ENCODE measurements at places on chromosomes 1 and 21. TPM values are rescaled to one million over a fixed set of nuclear protein-coding genes. Genes with fewer than 3 reads are reported as not detected.
A peak's percentile ranks its signal among the peaks of the same experiment; 100 is the strongest.

GBP5 gene
- 0.23 TPM for total RNA-seq

- H3K27me3 ChIP-seq = no peaks in the 10 kb centered on the region
- no peak overlapping the region for H3K4me3 ChIP-seq
- no peaks in the 10 kb centered on the region for H3K36me3 ChIP-seq
- H3K27ac ChIP-seq = no peak overlapping the region
- DNase-seq = no peak
These were observed 155.9 kb upstream of the RUNX1 start for GRCh38 chr21:35204850-35205541.

KRTAP6-1 gene
- total RNA-seq = not detected

- H3K36me3 ChIP-seq = no peaks in the 10 kb centered on the region
- 0 out of 2 replicates have a peak, but pooled peaks cover 2% of the 10 kb centered on the region for H3K4me1 ChIP-seq
- no peak for DNase-seq
- H3K27me3 ChIP-seq = no peaks in the 10 kb centered on the region
These were observed 18.7 kb downstream of the ZSWIM5 start for GRCh38 chr1:45187725-45188124.

C1orf105 gene
- not detected for total RNA-seq

DNA sequence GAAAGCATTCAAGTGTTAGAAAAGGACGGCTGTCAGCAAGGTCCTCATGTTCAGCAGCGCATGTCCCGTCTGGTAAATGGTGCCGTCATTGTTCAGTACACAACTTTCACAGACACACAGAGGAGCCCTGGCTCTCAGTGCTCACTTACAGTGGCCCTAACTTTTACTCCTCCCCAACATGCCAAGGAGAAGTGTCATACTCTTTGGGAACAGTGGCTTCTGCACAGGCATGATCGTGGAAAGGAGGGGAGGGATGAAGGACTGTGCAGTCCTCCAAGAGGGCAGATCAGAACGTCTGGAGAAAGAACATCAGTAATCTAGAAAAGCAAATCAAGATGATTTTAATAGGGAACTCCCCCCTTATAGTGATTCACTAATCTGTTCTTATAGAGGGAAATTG lies 3.8 kb upstream of the GRHL3 start:
- no peaks in the 10 kb centered on the region for H3K36me3 ChIP-seq
- peaks cover 13% of the 10 kb centered on the region for H3K27me3 ChIP-seq
- DNase-seq = no peak
- H3K4me1 ChIP-seq = peaks cover 43% of the 10 kb centered on the region
- H3K4me3 ChIP-seq = no peak overlapping the region
- no peak overlapping the region for H3K27ac ChIP-seq

RHOU gene
- total RNA-seq = 5.8 TPM

DNA sequence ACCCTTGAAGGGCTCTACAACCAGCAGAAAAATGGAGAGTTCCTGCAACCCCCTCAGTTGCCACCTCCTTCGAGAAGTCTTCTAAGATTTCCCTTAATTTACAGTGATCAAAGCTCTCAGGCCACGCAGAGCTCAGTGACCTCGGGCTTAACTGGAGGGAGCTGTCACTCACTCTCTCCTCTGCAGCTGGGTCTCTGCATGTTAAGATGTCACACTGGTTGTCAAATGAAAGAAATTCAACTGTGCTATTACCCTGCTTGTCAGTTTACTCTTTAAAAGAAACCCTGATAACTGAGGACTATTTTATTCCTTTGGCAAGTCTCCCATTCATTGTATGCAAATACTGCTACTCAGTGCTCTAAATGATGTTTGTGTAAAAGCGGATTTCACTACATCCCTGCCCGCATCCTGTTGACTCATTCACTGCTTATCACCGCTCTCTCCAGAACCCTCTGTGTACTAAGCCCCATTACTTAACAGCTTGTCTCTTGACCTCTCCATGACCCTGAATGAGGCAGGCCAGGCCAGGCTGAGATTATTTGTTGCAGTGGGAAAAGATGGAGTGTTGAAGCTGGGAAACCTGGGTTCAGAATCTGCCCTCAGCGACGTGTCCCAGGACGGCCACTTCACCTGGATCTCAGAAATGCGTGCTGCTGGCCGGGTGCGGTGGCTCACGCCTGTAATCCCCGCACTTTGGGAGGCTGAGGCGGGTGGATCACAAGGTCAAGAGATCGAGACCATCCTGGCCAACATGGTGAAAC lies 13.7 kb downstream of the DHRS3 start:
- no peak overlapping the region for H3K27ac ChIP-seq
- peaks cover 50% of the 10 kb centered on the region for H3K4me1 ChIP-seq
- H3K36me3 ChIP-seq = peaks cover 24% of the 10 kb centered on the region

GRCh38 chr1:232481091-232481490 lies 148.8 kb downstream of the SIPA1L2 start:
- no peaks in the 10 kb centered on the region for H3K27me3 ChIP-seq
- no peaks in the 10 kb centered on the region for H3K4me1 ChIP-seq
- no peak for DNase-seq
- H3K27ac ChIP-seq = no peak overlapping the region
- no peaks in the 10 kb centered on the region for H3K36me3 ChIP-seq

- H3K27ac ChIP-seq = no peak overlapping the region
- no peaks in the 10 kb centered on the region for H3K4me1 ChIP-seq
- H3K36me3 ChIP-seq = no peaks in the 10 kb centered on the region
These were observed 14.0 kb upstream of the DISC1 start for GRCh38 chr1:231612393-231613089.

- peak overlapping the region; percentile 99 for H3K27ac ChIP-seq
- peak overlapping the region; percentile 92 for H3K4me3 ChIP-seq
- peaks cover 36% of the 10 kb centered on the region for H3K4me1 ChIP-seq
- H3K36me3 ChIP-seq = peaks cover 20% of the 10 kb centered on the region
These were observed 1.1 kb upstream of the PHTF1 start for GRCh38 chr1:113760102-113761080.

- no peak overlapping the region for H3K27ac ChIP-seq
- no peaks in the 10 kb centered on the region for H3K27me3 ChIP-seq
- H3K36me3 ChIP-seq = no peaks in the 10 kb centered on the region
- H3K4me3 ChIP-seq = no peak overlapping the region
These were observed 87.6 kb upstream of the RUNX1 start for GRCh38 chr21:35136586-35137219.

- no peak for DNase-seq
- H3K27me3 ChIP-seq = peaks cover 18% of the 10 kb centered on the region
- H3K36me3 ChIP-seq = peaks cover 4% of the 10 kb centered on the region
- no peak overlapping the region for H3K27ac ChIP-seq
These were observed 213.9 kb downstream of the TOMM20 start for GRCh38 chr1:234914606-234915290.

RNASEL gene
- 0.87 TPM for total RNA-seq

DNA sequence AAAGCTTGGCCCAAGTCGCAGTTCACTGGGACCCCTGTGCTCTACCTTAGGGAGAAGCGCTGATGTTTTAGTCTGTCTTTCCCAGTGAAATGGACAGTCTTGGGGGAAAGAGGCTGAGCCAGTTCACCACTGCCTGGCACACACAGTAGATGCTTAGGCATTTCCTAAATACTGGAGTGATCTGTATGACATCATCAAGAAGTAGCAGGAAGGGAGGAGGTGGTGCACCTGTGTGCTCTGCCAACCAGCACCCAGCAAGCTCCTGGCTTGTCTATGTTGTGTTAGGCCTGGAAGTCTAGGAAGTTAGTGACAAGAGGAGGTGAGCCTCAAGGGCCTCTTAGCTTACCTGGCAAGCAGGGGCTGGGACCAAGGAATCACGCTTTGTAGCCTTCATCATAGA lies 158.2 kb upstream of the NFIA start:
- H3K4me1 ChIP-seq = peaks cover 35% of the 10 kb centered on the region
- H3K27me3 ChIP-seq = no peaks in the 10 kb centered on the region
- no peak overlapping the region for H3K27ac ChIP-seq
- H3K36me3 ChIP-seq = no peaks in the 10 kb centered on the region
- H3K4me3 ChIP-seq = no peak overlapping the region
- DNase-seq = no peak

DNA sequence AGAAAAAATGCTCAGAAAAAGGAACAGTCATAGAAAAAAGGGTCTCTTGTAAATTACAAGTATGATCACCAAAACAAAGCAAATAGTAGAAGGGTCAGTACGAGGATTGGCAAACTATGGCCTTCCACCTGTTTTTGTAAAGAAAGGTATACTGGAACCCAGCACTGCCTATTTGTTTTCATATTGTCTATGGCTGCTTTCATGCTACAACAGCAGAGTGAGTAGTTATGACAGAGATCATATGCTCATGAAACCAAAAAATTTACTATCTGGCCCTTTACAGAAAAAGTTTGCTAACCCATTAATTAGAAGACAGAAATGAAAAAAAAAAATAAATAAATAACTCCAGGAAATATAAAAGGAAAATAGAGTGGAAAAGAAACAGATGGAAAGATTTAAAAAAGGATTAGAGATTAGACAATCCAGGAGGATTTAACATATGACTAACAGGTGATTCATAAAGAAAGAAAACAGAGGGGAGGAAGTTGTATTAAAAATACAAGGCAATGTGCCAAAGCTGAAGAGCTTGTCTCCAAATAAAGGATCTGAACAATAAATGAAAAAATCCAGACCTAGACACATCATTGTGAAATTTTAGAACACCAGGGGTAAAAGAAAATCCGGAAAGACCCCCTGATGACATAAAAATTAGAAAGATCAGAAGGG lies 108.5 kb upstream of the SERTAD4 start:
- no peak for DNase-seq
- H3K27ac ChIP-seq = no peak overlapping the region
- no peaks in the 10 kb centered on the region for H3K27me3 ChIP-seq

IFI44 gene
- total RNA-seq = not detected

CR1 gene
- total RNA-seq = 0.13 TPM

SMIM1 gene
- 10.2 TPM for total RNA-seq

DNA sequence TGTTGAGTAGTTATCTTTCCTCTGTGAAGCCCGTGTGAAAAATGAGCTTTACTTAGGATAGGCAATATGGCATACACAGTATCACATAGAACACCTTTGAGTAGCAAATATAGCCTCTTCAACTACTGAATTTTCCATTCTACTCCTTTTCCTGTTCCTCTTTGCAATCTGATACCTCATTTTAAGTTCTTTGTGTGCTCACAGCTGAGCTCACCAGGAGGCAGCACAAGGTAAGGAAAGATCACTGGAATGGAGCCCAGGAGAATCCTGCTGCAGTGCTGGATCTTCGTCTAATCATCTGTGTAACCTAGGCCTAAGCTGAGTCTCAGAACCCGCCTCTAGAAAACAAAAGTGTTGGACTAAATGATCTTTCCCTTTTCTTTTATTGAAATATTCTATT lies 171.0 kb downstream of the LRRC40 start:
- peaks cover 36% of the 10 kb centered on the region for H3K4me1 ChIP-seq
- peak; percentile 54 for DNase-seq
- H3K36me3 ChIP-seq = no peaks in the 10 kb centered on the region
- H3K27ac ChIP-seq = 0 out of 2 replicates have a peak overlapping the region, but pooled peaks have one; percentile 32
- H3K27me3 ChIP-seq = no peaks in the 10 kb centered on the region
- H3K4me3 ChIP-seq = peak overlapping the region; percentile 19

NEGR1 gene
- total RNA-seq = 2.9 TPM

DNA sequence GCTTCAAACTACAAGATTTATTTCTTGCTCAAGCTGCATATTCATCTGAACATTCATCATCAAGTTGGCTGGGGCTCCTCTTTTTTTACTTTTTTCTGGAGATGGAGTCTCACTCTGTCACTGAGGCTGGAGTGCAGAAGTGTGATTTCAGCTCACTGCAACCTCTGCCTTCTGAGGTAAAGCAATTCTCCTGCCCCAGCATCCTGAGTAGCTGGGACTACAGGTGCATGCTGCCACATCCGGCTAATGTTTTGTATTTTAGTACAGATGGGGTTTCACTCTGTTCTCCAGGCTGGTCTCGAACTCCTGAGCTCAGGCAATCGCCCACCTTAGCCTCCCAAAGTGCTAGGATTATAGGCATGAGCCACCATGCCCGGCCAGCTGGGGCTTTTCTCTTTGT lies 88.3 kb upstream of the C1orf105 start:
- no peaks in the 10 kb centered on the region for H3K27me3 ChIP-seq
- H3K4me1 ChIP-seq = no peaks in the 10 kb centered on the region
- no peak for DNase-seq
- H3K4me3 ChIP-seq = no peak overlapping the region

CD46 gene
- 138 TPM for total RNA-seq

ARMH1 gene
- total RNA-seq = 0.78 TPM

GRCh38 chr1:225914947-225915346 lies 9.1 kb downstream of the PYCR2 start:
- H3K27ac ChIP-seq = 0 out of 2 replicates have a peak overlapping the region, but pooled peaks have one; percentile 2
- peaks cover 9% of the 10 kb centered on the region for H3K27me3 ChIP-seq
- peaks cover 24% of the 10 kb centered on the region for H3K36me3 ChIP-seq
- DNase-seq = no peak
- no peak overlapping the region for H3K4me3 ChIP-seq

DNA sequence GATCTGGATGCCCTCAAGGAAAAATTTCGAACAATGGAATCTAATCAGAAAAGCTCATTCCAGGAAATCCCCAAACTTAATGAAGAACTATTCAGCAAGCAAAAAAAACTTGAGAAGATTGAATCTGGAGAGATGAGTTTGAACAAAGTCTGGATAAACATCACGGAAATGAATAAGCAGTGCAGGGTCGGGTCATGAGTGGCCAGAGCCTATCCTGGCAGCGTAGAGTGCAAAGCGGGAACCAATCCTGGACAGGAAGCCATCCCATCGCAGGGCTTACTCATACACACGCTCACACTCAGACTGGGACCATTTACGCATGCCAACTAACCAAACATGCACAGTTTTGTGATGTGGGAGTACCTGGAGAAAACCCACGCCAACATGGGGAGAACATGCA lies 43.1 kb downstream of the ZMYM1 start:
- H3K36me3 ChIP-seq = no peaks in the 10 kb centered on the region
- H3K27ac ChIP-seq = no peak overlapping the region
- no peaks in the 10 kb centered on the region for H3K27me3 ChIP-seq
- no peak for DNase-seq

DNA sequence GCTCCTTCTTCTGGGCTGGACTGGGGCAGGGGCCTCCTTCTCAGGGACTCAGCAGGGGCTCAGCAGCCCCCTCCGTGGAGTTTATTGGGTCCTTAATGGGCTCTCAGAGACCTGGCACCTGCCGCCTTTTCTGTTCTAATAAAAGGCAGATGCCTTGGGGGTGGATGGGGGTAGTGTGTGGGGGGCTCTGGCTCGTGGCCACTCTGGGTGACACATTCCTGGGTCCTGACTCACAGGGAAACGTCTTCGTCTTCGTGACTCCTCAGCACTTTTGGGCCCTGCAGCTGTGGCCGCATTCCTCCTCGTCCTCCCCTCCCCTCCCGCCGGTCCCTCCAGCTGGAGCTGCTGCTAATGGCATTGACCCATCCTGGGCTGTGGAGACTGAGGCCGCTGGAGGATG lies 107.8 kb upstream of the WNT4 start:
- H3K4me1 ChIP-seq = peaks cover 31% of the 10 kb centered on the region
- no peak overlapping the region for H3K27ac ChIP-seq
- no peak overlapping the region for H3K4me3 ChIP-seq
- peaks cover 6% of the 10 kb centered on the region for H3K27me3 ChIP-seq

ISG20L2 gene
- 43.8 TPM for total RNA-seq

Data from WTC11 (cell line).